ENCODE measurements at places on chromosomes 16 and 17.

DNA sequence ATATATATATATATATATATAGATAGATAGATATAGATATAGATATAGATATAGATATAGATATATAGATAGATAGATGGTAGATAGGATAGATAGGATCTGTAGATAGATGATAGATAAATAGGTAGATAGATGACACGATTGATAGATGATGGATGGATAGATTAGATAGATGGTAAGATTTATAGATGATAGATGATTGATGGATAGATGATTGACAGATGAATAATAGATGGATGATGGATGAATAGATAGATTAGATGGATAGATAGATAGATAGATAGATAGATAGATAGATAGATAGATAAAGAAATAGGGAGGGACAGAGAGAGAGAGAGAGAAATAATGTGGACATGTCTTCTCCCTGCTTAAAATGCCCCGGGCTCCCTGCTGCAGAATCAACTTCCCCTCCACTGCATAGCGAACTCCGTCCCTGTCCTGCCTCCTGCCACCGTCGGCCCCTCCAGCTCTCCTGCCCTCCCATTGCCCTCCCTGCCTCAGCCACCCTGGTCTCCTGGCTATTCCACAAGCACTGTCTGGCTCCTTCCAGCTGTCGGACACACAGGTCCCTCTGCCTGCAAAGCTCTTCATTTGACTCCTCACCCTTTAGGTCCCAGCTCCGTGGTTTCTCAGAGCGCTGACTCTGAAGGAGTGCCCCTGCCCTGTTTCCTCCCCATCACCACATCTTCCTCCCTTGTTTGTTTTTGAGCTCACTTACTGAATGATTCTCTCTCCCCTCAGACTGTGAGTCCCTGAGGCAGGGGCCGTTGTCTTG is 254.0 kb downstream of the KATNIP start:
- peak; percentile 14 for DNase-seq

DNA sequence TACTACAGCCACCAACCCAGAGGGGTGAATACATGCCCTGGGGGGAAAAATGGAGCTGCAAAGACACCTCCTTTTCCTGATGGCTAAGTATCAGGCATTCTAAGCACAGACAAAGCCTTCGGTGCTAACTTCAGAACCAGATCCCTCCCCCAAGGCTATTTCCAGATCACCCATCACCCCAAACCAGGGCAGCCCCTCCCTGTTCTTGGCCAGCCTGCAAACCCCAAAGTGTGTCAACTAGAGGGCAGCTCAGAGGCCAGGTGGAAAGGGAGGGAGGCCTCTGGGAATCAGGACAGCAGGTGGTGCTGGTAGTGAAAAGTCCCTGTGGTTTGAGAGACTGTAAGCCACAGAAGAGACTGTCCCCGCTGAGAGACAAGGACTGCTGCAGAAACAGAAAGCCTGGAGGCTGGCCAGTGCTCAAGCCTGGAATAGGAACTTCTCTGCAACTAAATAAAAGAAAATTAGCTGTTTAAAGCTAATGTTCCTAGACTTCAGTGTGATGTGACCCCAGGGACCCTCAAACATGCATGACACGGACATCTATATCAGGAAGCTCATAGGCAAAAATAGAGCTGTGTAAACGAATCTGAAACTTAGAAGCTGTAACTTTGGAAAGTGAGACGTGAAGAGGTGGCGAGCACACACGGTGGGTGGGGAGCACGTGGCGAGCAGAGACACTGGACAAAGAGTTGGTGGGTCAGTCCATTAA is 9.1 kb downstream of the TUBG1 start:
- DNase-seq = peak; percentile 47

GRCh38 chr17:71251951-71252350 is 868.9 kb upstream of the SOX9 start:
- DNase-seq = no peak

GRCh38 chr16:79933603-79934002 is 333.1 kb upstream of the MAF start:
- no peak for DNase-seq

Measured in NB4 (cell line).